ENCODE measurements at places on chromosomes 12 and 14.

DNA sequence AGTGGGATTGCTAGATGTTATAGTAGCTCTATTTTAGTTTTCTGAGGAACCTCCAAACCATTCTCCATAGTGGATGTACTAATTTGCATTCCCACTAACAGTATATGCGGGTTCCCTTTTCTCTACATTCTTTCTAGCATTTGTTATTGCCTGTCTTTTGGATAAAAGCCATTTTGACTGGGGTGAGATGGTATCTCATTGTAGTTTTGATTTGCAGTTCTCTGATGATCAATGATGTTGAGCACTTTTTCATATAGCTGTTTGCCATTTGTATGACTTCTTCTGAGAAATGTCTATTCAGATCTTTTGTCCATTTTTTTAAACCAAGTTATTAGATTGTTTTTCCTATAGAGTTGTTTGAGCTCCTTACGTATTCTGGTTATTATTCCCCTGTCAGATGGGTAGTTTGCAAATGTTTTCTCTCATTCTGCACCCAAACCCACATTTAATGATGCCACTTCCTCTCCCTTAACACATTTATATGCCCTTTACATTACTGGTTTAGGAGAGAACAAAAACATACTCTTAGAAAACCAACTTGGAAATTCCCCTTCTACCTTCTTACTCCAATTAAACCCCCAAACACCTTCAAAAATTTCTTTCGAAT, 48.2 kb downstream of the NELL2 start:
- DNase-seq, result no peak

DNA sequence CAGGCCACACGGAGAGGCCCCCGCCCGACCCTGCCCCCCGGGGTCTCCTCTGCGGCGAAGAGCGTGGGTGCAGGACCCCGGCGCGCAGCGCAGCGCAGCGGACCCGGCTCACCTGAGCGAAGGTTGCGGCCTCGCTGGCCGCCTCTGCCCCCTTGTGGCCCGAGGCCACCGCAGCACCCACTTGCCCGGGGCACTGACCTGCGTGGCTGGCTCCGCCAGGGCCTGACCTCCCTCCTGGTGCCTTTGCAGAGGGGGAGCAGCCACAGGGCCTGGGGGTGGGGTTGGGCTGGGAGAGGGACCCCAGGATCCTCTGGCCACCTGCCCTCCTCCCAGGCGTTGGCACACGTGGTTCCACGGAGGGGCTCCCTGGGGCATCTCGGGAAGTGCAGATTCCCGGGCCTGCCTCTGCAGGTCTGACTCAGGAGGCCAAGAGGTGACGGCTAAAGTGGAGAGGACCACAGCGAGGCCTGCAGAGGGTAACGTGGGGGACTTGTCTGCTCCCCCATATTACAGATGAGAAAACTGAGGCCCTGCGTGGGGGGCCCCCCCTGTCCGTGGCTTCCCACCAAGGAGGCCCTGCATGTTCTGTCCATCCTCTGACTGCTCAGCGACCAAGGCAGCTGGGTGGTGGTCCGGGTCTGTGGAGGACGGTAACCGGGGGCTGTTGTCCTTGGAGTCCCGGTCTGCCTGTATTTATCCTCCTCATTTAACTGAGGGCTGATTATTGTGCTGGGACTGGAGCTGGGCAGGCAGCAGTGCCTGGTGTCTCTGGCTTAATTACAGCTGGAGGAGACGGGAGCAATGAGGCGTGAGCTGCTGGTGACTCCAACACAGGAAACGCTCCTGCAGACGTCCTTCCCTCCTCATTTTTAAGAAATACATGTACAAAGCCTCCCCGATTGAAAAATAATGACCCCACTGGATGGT, 67.9 kb upstream of the BEGAIN start:
- DNase-seq, result no peak

DNA sequence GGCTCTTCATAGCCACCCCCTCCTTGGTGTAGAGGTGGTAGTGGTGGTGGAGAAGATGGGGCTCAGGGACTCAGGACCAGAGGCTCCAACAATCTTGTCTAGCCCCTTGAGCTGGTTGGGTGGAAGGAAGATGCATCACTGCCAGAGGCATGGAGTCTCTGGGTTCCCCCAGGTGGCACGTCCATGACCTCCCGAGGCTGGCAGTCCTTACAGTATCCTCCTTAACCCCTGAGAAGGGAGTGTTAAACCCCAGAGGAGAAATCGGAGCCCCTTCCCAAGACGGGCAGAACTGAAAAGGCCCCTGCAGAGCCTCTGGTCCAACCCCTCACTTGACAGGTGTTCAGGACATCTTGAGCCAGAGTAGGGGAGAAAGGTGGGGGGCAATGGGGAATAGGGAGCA, 9.1 kb downstream of the KRT83 start:
- no peak for DNase-seq

GRCh38 chr14:69483765-69484443, 624 bp upstream of the PLEKHD1 start:
- no peak for DNase-seq

DNA sequence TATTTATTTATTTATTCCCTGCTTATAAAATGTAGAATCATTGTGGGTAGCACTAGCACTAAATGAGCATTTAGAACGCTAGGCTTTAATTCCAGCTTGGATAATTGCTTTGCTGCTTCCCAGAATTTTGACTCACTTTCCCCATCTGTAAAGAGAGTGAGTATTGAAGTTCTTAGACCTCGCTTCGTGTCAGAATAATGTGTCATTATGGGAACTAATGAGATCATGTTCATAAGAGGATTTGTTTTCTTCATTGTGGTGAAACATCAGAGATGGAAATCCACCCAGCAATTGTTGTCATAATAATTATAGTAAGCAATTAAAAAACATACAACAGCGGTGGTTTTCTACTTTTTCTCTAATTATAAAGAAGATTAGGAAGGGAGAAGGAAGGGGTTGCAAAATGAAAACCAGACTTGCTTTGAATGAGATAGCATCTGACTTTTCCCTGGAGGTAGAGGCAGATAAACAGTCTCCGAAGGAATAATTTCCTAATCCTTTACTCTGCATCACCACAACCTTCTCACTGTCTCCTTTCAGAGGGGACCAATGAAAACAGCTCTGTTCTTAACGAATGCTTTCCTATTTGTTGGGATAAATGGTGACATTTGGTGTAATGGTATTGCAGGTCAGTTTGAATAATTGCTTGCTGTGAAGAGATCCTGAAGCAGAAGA, 86.8 kb upstream of the ARHGAP5 start:
- no peak for DNase-seq

GRCh38 chr14:82412545-82412944, 878.9 kb upstream of the SEL1L start:
- DNase-seq, result no peak

GRCh38 chr14:91159906-91160305, 46.0 kb downstream of the DGLUCY start:
- DNase-seq, result no peak

GRCh38 chr14:48725051-48725734, 861.0 kb downstream of the RPS29 start:
- no peak for DNase-seq

DNA sequence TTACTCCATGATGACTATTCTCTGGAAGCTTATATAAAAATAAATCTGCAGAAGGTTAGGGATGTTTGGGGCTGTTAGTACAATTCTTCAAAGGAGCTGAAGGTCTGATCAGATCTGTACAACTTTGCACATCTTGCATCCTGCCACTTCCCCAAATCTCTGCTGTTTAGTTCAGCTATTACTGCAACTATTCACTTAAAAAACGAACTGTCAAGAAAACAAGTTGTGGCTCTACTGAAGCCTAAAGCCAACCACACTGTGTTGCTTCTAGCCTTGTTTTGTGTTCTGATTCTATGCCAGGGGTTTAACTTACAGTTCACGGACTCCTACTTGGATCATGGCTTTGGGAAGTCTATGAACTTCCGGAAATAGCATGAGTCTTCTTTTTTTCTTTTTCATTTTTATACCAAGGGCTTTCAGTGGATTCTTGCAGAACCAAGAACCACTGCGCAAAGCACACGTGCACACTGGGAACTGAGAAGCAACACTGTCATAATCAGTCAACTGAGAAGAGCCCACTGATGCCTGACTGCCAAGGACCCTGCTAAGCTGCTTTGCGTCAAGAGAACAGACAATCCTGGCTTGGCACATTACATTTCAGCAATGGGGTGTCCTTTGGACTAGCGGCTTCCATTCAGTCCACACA, 66.3 kb upstream of the EEA1 start:
- DNase-seq, result no peak

DNA sequence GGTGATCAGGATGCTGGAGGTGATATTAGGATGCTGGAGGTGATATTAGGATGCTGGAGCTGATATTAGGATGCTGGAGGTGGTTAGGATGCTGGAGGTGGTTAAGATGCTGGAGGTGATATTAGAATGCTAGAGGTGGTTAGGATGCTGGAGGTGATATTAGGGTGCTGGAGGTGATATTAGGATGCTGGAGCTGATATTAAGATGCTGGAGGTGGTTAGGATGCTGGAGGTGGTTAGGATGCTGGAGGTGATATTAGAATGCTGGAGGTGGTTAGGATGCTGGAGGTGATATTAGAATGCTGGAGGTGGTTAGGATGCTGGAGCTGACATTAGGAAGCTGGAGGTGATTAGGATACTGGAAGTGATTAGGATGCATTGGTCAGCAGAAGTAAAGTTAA, 101.4 kb downstream of the CALM1 start:
- DNase-seq, result no peak

- no peak for DNase-seq
Measured at GRCh38 chr12:52792185-52793029, 3.5 kb downstream of the KRT3 start.

DNA sequence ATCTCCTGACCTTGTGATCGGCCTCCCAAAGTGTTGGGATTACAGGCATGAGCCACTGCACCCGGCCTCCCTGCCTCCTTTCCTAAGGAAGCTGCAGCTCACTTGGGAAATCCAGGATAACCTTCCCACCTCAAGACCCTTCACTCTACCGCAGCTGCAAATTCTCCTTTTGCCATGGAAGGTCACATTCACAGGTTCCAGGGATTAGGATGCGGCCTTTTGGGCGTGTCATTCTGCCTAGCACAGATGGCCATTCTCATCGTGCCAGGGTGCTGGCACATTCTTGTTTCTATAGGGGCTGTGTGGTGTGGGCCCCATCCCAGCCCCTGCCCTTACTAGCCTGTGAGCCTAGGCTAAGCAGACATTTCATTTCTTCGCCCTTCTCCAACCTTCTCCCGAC, 219.9 kb downstream of the CHST11 start:
- no peak for DNase-seq

GRCh38 chr14:68246786-68247105, 427.2 kb downstream of the RAD51B start:
- DNase-seq, result no peak

DNA sequence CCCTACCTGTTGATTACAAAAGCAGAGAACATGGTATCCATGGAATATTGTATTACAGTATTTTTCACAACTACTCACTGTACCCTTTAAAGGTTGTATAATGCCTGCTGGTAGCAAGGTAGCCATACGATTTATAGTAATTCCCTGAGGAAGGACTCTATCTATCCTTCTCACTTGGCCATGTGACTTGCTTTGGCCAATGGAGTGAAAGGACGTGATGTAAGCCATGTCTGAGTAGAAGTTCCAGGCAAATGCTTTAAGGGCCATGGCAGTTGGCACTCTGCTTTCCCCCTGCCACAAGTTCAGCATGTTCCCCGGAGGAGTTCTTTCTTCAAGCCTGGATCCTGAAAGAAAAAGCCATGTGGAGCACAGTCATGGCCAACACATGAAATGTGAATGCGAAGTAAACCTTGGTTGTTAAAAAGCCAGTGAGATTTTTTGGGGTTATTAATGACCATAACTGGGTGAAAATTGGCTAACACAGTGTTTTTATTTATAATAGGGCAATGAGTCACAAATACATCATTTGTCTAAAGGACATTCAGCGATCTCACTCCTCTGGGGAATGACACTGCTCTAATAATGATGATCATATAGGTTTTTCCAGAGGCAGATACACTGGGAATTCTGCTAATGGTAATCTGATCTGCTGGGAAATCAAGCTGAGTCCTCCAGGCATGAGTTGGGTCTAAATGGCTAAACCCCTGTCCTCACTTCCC, 67.4 kb upstream of the SLC38A2 start:
- no peak for DNase-seq

Measured in activated T-cell treated with anti-CD3 and anti-CD28 coated beads for 24 hours (primary cell).